Glomerular endothelial cell (primary cell): ENCODE measurements at places on chromosomes 16 and 17. TPM values are rescaled to one million over a fixed set of nuclear protein-coding genes. Genes with fewer than 3 reads are reported as not detected.

Gene PTX4
- total RNA-seq = 0.18 TPM in 1 of 2 replicates, not detected in the other

Gene LAT
- 2.3 and 3.0 TPM in 2 replicates for total RNA-seq

Gene KRTAP4-5
- total RNA-seq = not detected in 2 replicates

Gene DYNLRB2
- not detected in 2 replicates for total RNA-seq

Gene WWP2
- 26.4 and 36.4 TPM in 2 replicates for total RNA-seq

Gene HOXB13
- not detected in 2 replicates for total RNA-seq

Gene GPR139
- not detected in 2 replicates for total RNA-seq

Gene RNF222
- not detected in 2 replicates for total RNA-seq

Gene WRAP53
- 5.5 and 9.3 TPM in 2 replicates for total RNA-seq

Gene ADAP2
- 0.29 and 0.68 TPM in 2 replicates for total RNA-seq

Gene STX8
- 81.6 and 114 TPM in 2 replicates for total RNA-seq

Gene PPP1R27
- not detected in 2 replicates for total RNA-seq

Gene KAT8
- total RNA-seq = 29.1 and 32.6 TPM in 2 replicates

Gene HCRT
- not detected in 2 replicates for total RNA-seq

Gene ZSWIM7
- total RNA-seq = 17.4 and 24.3 TPM in 2 replicates

Gene IRX6
- not detected in 2 replicates for total RNA-seq
